ENCODE measurements at places on chromosomes 5 and 9. TPM values are rescaled to one million over a fixed set of nuclear protein-coding genes. Genes with fewer than 3 reads are reported as not detected.

DNA sequence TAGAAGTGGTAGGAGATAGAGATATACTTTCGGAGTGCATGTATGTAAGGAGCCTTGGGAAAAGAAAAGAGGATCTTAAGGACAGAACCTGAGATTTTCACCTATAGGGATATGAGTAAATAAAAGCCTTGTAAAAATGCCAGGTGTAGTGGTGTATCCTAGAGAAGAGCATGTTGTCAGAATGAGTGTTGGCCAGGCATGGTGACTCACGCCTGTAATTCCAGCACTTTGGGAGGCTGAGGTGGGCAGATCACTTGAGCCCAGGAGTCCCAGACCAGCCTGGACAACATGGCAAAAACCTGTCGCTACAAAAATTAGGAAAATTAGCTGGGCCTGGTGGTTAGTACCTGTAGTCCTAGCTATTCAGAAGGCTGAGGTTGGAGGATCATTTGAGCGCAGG, 76.0 kb downstream of the IPO11 start:
- no peak overlapping the region for H3K27ac ChIP-seq
- no peaks in the 10 kb centered on the region for H3K4me1 ChIP-seq
- no peaks in the 10 kb centered on the region for H3K27me3 ChIP-seq
- DNase-seq: no peak

DNA sequence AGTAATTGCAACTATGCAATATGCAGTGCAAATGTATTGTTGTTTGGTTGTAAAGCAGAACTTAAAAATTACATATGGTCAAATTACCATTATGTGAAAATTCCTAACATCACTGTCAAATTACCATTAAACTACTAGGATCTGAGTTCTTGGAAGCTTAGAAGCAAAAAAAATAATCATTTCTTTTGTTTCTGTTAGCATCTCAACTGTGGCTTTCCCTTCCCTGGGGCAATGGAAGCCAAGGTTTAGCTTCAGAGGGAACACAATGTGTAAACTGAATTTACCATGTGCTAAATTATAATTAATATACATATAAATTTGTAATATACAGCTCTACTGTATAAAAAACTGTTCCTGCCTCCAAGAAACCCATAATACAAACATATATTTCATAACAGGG, 159.4 kb downstream of the GNAQ start:
- H3K4me1 ChIP-seq: peaks cover 17% of the 10 kb centered on the region
- no peaks in the 10 kb centered on the region for H3K36me3 ChIP-seq
- no peak overlapping the region for H3K27ac ChIP-seq
- no peaks in the 10 kb centered on the region for H3K27me3 ChIP-seq

Gene PLAC8L1
- total RNA-seq: not detected

DNA sequence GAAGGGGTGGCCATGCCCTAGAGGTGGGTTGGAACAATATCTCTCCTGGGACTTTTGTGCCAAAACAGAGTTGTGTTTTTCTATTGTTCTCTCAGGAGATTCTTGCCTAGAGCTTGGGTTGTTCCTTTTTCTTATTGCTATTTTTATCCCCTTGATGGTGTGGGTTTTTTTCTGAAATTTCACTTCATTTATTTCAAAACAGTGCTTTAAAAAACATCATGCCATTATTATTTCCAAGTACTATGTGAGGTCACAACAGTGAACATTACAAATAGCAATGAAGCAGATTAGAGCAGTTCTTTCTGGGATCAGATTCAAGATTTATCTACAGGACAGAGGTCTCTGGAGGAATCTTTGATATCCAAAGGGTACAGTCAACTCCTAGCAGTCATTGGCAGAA, 76.6 kb downstream of the ACTBL2 start:
- no peak overlapping the region for H3K4me3 ChIP-seq
- DNase-seq: no peak
- no peaks in the 10 kb centered on the region for H3K27me3 ChIP-seq
- no peaks in the 10 kb centered on the region for H3K36me3 ChIP-seq
- H3K27ac ChIP-seq: no peak overlapping the region
- peaks cover 26% of the 10 kb centered on the region for H3K4me1 ChIP-seq

DNA sequence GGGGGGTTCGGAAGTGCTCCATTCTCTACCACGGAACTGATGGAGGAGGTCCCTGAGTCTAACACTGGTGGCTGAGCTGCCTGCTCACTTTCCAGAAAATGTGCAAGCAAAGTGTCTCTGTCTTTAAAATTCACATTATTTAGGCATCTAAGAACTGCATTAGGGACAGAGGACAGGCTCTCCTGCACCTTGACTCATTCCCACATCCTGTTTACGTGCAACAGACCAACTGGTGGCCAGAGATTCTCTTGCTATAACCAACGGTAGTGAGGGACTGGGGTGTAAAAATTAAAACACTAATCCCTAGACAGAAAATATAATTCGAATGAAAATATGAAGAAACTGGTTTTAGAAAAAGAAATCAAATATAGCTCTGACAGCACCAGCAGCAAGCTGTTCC, 320.9 kb downstream of the IRX2 start:
- H3K4me1 ChIP-seq: no peaks in the 10 kb centered on the region
- H3K27ac ChIP-seq: no peak overlapping the region
- no peaks in the 10 kb centered on the region for H3K36me3 ChIP-seq
- DNase-seq: no peak
- no peak overlapping the region for H3K4me3 ChIP-seq

Gene IL5
- total RNA-seq: not detected

GRCh38 chr5:43203373-43203772, 11.3 kb downstream of the NIM1K start:
- no peaks in the 10 kb centered on the region for H3K27me3 ChIP-seq
- no peaks in the 10 kb centered on the region for H3K36me3 ChIP-seq
- H3K4me3 ChIP-seq: no peak overlapping the region
- H3K4me1 ChIP-seq: no peaks in the 10 kb centered on the region
- no peak overlapping the region for H3K27ac ChIP-seq

GRCh38 chr9:131813116-131813515, 73.2 kb upstream of the RAPGEF1 start:
- H3K4me1 ChIP-seq: no peaks in the 10 kb centered on the region
- H3K27me3 ChIP-seq: peaks cover 91% of the 10 kb centered on the region
- H3K36me3 ChIP-seq: no peaks in the 10 kb centered on the region

DNA sequence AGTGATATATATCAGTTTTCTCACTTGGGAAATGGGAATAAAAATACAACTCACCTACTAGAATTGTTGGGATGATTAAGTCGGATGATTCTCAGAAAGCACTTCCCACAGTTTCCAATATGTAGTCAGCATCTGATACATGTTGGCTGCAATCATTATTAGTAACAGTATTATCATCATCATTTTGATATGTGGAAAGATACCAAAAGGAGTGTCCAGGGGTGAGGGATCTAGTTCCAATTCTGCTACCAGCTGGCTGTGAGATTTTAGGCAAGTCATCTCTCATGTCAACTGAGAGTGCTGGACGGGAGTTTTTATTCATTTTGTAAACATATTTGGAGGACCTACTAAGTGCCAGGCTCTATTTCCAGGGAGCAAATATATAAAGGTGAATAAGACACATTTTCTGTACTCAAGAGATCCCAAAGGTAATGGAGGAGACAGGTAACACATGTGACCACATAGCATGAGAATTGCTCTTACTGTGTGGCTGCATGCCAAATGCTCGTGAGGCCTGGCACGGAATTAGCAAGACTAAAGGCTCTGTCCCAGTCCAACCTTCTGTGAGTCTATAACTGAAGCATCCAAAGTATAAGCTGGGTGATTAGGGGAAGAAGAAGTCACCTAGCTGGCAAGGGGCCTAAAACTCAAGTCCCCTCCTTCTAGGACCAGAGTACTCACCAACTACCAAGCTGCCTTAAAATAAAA, 83.0 kb downstream of the GRIA1 start:
- peaks cover 9% of the 10 kb centered on the region for H3K4me1 ChIP-seq
- H3K27ac ChIP-seq: no peak overlapping the region
- no peaks in the 10 kb centered on the region for H3K36me3 ChIP-seq
- peak; percentile 70 for DNase-seq
- no peak overlapping the region for H3K4me3 ChIP-seq
- no peaks in the 10 kb centered on the region for H3K27me3 ChIP-seq

DNA sequence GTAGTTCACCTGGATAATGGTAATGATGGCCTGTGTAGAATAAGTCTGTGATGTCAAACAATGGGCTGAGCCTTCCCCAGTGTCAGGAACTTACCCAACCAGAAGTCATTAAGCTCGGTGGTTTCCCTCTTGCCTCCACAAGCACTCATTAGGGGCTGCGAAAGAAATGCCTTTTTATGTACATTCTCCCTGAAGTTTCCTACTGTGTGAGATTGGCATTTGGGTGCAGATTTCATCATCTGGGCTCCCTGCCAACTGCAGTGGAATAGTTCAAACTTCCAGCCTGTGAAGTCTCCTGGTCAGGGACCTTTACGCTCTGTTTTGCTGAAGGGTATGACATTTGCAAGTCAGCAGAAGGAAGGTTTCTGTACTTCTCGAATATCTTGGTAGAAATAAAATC, 41.6 kb upstream of the TMEM215 start:
- no peaks in the 10 kb centered on the region for H3K27me3 ChIP-seq
- H3K27ac ChIP-seq: no peak overlapping the region
- H3K4me1 ChIP-seq: no peaks in the 10 kb centered on the region
- no peaks in the 10 kb centered on the region for H3K36me3 ChIP-seq
- DNase-seq: peak; percentile 75

Gene CKMT2
- 8.6 TPM for total RNA-seq

DNA sequence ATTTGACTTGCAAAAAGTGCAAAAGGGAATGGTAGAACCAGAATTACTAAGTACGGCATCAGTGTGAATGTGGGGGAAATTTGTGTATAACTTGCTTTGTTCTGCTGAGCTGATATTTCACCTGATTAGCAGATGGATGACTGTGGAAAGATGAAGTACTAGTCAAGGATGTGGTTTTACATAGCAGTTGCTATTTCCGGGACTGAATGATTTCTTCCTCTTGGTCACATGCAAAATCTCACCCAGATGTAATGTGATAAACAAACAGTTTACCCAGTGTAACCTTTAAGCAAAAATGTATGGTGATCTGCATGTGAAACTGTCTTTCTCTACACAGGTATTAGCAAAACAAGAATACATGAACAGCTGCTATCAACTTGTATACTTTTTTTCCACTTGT, 46.1 kb downstream of the DCP2 start:
- DNase-seq: no peak
- H3K4me3 ChIP-seq: no peak overlapping the region
- H3K36me3 ChIP-seq: peaks cover 35% of the 10 kb centered on the region
- H3K27me3 ChIP-seq: no peaks in the 10 kb centered on the region
- no peaks in the 10 kb centered on the region for H3K4me1 ChIP-seq

Gene SLIT3
- total RNA-seq: 81.8 TPM

Gene TNFSF8
- total RNA-seq: 0.83 TPM

GRCh38 chr9:89494199-89494598, 3.7 kb downstream of the SEMA4D start:
- no peaks in the 10 kb centered on the region for H3K27me3 ChIP-seq
- no peak overlapping the region for H3K27ac ChIP-seq
- peaks cover 24% of the 10 kb centered on the region for H3K4me1 ChIP-seq
- H3K36me3 ChIP-seq: no peaks in the 10 kb centered on the region
- DNase-seq: no peak

Gene DBH
- not detected for total RNA-seq

DNA sequence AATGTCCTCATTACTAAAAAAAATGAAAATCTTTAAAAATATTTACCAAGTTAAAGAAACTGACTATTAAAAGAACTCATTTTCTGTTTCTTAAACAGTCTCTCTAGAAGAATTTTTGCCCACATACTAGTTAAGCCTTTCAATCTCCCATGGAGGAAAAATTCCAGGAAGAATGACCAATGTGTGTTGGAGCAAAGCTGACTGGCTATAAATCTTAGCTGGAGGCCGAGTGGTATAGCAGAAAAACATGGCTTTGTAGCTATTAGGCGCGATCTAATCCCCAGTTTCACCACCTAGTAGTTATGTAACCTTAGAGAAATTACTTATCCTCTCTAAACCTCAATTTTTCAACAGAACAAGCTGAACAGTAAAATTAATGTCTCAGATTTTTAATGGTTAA, 135.5 kb upstream of the PRLR start:
- no peaks in the 10 kb centered on the region for H3K36me3 ChIP-seq
- H3K27ac ChIP-seq: no peak overlapping the region
- no peaks in the 10 kb centered on the region for H3K27me3 ChIP-seq
- H3K4me3 ChIP-seq: no peak overlapping the region
- H3K4me1 ChIP-seq: no peaks in the 10 kb centered on the region
- DNase-seq: no peak

DNA sequence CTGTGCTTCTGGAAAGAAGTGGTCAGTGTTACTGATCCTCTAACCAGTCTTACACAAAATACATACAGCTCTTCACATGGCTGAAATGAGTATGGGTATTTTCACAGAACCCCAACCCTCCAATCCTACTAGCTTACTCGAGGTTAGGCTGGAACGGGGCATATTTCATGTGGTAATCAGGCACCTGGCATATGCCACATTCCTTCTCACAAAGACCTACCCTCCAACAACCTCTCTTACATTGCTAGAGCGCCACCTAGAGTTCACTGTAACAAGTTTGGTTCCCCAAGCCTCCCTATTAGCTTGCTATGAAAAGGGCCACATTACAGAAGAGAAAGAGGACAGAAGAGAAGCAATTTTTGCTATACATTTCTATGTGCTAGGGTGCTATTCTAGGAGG, 597.3 kb downstream of the PRELID2 start:
- no peaks in the 10 kb centered on the region for H3K36me3 ChIP-seq
- no peaks in the 10 kb centered on the region for H3K27me3 ChIP-seq
- H3K27ac ChIP-seq: no peak overlapping the region
- H3K4me3 ChIP-seq: no peak overlapping the region

Gene XPA
- 23.0 TPM for total RNA-seq

Gene CER1
- total RNA-seq: not detected

Gene ABLIM3
- total RNA-seq: 64.5 TPM

Gene DRD1
- not detected for total RNA-seq

Gene NTRK2
- total RNA-seq: 6.0 TPM

GRCh38 chr5:61496446-61496845, 164.4 kb downstream of the ZSWIM6 start:
- no peak overlapping the region for H3K27ac ChIP-seq
- H3K27me3 ChIP-seq: no peaks in the 10 kb centered on the region
- H3K4me1 ChIP-seq: peaks cover 23% of the 10 kb centered on the region
- no peaks in the 10 kb centered on the region for H3K36me3 ChIP-seq

- no peak overlapping the region for H3K27ac ChIP-seq
- no peaks in the 10 kb centered on the region for H3K36me3 ChIP-seq
- H3K27me3 ChIP-seq: no peaks in the 10 kb centered on the region
- no peak for DNase-seq
- no peaks in the 10 kb centered on the region for H3K4me1 ChIP-seq
- no peak overlapping the region for H3K4me3 ChIP-seq
These were observed 163.7 kb downstream of the ALDH1A1 start for GRCh38 chr9:72788966-72789735.

- no peak overlapping the region for H3K27ac ChIP-seq
- peaks cover 7% of the 10 kb centered on the region for H3K4me1 ChIP-seq
- no peaks in the 10 kb centered on the region for H3K27me3 ChIP-seq
- H3K4me3 ChIP-seq: no peak overlapping the region
- H3K36me3 ChIP-seq: no peaks in the 10 kb centered on the region
These were observed 32.3 kb downstream of the TMEM174 start for GRCh38 chr5:73205305-73205704.

DNA sequence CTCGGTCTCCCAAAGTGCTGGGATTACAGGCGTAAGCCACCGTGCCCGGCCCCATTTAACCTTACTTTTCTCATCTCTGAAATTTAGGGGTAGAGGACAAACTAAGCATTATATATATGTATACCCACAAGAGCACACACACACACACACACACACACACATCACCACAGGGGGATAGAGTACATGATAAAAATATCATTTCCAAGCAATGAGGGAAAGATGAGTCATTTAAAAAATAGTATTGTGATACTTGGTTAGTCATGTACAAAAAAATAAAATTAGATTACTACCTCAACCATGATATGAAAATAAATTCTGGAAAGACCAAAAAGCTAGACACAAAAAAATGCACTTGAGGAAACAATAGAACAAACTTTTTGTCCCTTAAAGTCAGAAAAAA, 67.2 kb downstream of the CDH18 start:
- H3K4me1 ChIP-seq: no peaks in the 10 kb centered on the region
- no peak for DNase-seq
- no peak overlapping the region for H3K27ac ChIP-seq
- H3K36me3 ChIP-seq: no peaks in the 10 kb centered on the region
- no peak overlapping the region for H3K4me3 ChIP-seq

All from esophagus muscularis mucosa (tissue), 4 donors.